OCI-M1 (cell line): ENCODE measurements at places on chromosomes 12 and 14.

GRCh38 chr12:78871566-78871965 lies 7.0 kb downstream of the SYT1 start:
- no peak for DNase-seq

DNA sequence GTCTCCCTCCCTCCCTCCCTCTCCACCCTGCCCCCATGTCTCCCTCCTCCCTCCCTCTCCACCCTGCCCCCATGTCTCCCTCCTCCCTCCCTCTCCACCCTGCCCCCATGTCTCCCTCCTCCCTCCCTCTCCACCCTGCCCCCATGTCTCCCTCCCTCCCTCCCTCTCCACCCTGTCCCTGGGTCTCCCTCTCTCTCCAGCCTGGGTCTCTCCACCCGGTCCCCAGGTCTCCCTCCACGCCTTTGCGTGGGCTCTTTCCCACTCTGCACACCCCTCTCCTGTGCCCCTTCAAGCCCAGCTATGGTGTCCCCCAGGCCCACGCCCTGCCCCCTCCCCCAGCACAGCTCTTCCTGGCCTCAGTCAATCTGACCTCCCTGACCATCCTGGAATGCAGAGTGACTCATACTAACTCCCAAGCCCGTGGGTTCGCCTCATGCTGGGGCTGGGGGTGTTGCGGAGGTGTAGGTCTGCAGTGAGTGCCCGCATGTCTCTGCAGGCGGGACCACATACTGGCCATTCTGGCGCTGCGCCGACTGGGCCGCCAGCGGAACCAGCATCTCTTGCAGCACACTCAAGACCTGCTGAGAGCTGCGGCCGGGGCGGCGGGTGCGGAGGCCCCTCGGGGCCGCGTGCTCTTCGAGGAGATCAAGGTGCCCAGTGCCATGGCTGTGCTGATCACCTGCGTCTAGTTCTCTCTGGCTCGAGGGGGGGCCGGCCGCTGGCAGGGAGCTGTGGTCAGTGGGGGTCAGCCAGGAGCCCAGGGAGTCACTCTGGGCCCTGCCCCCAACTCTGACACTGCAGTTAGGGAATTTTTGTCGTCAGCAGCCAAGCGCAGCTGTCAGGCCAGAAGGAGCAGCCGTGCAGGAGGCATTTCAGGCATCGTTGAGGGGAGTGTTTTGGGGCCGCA lies 13.5 kb upstream of the TNFAIP2 start:
- DNase-seq: no peak

GRCh38 chr14:68137704-68138619 lies 318.4 kb downstream of the RAD51B start:
- peak; percentile 12 for DNase-seq

- DNase-seq: peak; percentile 97
These were observed 4.5 kb upstream of the GDF11 start for GRCh38 chr12:55738123-55739024.

- DNase-seq: no peak
These were observed 28.8 kb downstream of the GDF11 start for GRCh38 chr12:55771736-55772135.

DNA sequence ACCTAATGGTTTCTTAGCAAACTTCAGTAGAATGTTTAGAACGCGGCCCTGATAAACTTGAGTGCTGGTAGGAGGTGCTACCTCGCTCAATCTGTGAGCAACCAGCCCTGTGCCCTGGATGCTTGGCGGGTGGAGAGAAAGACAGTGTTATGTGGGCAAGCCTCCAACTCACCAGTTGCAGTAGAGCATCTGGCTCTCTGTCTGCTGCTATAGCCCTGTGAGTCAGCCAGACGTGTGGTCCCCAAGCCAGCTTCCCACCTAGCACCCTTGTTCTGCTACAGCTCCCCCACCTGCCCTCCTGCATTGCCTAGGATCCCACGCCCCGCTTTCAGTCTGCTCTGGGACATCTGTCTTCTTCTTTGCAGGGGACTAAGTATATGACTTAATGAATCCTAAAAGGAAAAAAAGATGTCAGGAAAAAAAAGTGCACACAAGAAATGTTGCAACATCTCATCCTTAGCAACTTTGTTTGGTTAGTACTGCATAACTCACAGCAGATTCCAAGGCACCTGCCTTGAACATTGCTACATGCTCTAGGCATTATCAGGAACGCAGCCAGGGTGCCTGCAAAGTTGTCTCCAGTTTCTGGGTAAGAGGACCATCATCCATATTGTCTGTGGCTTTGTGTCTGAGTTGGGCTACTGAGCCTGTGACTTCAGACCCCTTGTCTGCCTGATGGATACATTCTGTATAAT lies 13.6 kb downstream of the SNRNP35 start:
- no peak for DNase-seq

GRCh38 chr12:49251357-49251756 lies 13.5 kb upstream of the TUBA1C start:
- DNase-seq: no peak

DNA sequence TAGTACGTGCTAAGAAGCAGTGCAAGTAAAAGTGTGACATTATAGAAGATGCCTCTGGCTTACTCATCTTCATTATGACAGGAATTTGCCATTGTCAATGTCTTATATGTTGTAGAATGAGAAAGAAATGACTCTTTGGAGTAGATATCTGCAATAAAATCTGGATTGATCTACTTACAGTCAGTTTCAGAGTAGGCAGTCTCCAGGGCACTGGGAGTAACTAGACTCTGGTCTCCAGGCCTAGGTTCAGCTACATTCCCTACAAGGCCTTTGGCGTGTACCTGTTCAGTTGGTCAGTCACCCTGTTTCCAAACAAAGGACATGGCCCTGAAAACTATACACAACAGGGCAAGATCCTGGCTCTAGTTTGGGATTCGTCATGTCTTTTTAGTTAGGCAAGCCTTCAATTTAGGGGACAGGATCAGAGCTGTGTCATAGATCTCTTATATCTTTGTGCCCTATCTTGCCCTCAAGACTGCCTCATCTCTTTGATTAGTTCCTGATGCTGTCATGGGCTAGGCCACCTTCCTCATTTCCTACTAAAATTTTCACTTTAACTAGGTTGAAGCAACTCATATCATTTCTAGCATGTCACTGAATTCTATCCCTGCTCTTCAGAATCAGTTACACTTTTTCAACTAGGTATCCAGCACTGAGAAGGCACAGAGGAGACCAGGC lies 410.0 kb downstream of the RAD51B start:
- no peak for DNase-seq

DNA sequence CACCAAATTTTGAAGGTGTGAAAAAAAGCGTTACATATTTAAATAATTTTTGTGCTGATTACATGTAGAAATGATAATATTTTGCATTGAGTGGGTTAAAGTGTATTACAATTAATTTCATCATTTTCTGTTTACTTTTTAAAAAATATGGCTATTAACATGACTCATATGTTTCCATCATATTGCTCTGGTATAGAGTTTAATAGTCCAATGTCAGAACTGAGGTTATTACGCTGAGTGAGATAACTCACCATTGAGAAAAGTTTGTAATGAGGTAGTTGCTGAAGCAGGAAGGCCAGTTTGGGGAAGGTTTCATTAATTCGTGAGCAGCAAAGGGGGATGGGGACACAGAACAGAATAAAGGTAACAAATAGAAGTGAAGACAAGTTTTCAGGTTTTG lies 865.7 kb upstream of the MGAT4C start:
- DNase-seq: no peak

- DNase-seq: no peak
These were observed 29.5 kb upstream of the CISTR start for GRCh38 chr12:53781228-53781801.

DNA sequence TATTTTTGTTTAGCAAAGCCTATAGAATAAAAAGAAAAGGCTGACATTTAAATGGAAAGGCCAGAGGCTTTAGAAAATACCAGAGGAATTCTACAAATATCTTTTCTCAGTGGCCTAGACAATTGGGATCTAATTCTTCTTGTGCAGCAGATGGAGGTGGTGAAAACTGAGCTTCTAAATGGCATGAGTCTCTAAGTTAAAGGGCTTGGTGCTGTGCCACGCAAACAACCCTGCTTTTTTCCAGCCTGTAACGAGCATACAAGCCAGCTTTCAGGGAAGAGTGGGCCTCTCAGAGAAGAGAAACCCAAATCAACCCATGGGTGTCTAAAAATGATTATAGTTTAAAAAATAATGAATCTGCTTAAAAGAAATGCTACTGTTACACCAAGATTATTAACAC lies 237.9 kb upstream of the NAV3 start:
- DNase-seq: no peak

DNA sequence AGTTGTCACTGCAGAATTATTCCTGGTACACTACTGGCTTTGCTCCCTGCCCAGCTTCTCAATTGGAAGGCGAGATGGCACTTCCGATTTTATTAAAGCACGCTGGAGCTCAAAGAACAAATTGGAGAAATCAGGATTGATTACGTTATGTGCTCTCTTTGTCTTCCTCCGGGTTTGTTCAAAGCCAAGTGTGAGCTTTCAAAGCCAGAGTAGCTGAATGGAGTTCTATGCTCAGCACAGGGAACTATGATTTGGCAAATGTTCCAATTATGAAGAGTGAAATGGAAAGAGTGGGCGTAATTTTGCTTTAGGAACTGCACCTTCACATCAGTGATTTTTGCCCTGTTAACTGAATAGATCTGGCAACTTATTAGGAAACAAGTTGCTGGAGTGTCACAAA lies 72.4 kb downstream of the FLRT2 start:
- no peak for DNase-seq

GRCh38 chr14:71363946-71364925 lies 457.0 kb downstream of the PCNX1 start:
- no peak for DNase-seq

- peak; percentile 31 for DNase-seq
These were observed 464.9 kb downstream of the PDZRN4 start for GRCh38 chr12:41652981-41653380.

GRCh38 chr12:51378749-51379148 lies 12.5 kb downstream of the GALNT6 start:
- no peak for DNase-seq

- DNase-seq: peak; percentile 85
These were observed 69.6 kb upstream of the KRAS start for GRCh38 chr12:25320123-25321006.

- no peak for DNase-seq
These were observed 7.1 kb upstream of the ASCL1 start for GRCh38 chr12:102950107-102950949.

GRCh38 chr12:109345428-109345827 lies 2.3 kb upstream of the MYO1H start:
- no peak for DNase-seq

GRCh38 chr12:45260104-45260815 lies 44.4 kb downstream of the ANO6 start:
- peak; percentile 28 for DNase-seq

DNA sequence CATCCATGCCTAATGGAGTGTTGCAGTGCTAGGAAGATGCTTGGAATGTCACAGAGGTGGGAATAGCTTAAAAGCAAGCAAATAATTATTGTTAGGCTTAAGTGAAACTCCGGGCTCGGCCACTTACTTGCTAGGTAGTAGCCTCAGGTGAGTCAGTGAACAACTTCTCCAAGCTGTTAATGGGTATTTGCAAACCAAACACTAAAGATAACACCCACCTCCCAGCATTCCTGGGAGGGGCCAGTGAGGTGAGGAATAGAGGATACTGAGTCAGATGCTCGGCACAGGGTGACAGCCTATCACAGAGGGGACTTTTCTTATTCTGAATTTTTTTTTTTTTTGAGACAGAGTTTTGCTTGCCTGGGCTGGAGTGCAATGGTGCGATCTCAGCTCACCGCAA lies 151.2 kb upstream of the RFLNA start:
- DNase-seq: no peak

- no peak for DNase-seq
These were observed 145.0 kb downstream of the AACS start for GRCh38 chr12:125210104-125210755.

DNA sequence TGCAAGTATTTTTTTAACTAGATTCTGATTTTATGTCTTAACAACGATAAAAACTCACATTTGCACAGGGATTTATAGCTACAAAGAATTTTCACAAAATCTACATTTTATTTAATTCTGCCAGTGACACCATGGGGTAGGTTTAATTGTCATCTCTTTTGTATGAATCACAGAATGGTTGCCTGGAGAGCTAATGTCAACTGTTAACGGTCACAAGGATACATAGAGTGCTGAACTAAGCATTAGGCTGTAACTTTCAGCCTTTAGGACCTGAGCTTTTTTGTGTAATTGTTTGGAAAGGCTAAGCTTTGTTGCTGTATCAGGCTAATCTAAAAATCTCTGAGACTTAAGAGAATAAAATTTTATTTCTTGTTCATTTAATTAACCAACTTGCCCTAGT lies 465.3 kb upstream of the TBX3 start:
- no peak for DNase-seq

DNA sequence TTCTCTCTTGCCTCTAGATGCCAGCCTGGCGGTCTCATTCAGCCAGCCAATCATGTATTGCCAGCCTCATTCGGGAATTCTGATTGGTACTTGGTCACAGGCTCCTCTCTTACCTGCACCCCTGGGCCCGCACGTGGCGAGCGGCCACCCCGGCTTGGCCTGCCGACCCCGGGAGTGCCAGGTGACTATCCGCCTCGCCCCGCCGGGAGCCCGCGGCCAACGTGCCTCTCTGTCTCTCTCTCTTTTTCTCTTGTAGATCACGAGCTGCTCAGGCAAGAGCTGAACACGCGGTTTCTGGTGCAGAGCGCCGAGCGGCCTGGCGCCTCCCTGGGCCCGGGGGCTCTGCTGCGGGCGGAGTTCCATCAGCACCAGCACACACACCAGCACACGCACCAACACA lies 39.3 kb downstream of the LRCOL1 start:
- no peak for DNase-seq

DNA sequence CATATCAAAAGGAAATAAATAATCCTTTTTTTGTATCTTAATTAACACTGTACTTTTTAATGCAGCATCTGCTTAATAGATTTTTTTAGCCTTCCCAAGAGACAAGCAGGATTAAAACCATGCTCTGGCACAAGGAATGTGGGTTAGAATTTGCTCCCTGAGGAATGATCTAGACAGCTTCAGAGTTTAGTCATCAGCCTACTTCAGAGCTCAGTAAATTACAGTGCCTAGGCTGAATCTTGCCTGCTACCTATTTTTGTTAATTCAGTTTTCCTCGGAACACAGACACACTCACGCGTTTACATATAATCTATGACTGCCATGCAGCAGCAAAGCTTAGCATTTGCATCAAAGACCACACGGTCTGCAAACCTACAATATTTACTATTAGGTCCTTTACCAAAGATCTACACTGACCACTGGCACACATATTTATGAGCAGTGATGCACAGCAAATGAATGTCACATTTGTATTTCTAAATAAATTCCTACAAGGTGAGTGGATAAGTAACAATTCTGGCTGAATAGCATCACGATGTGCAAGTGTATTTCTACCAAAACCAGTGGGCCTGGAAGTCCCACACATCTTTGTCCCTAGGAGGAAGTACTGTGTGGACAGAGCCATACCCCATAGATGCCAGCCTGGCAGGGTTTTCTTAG lies 309.8 kb upstream of the TMEM132C start:
- DNase-seq: no peak
